ENCODE measurements at places on chromosomes 13 and 19.

DNA sequence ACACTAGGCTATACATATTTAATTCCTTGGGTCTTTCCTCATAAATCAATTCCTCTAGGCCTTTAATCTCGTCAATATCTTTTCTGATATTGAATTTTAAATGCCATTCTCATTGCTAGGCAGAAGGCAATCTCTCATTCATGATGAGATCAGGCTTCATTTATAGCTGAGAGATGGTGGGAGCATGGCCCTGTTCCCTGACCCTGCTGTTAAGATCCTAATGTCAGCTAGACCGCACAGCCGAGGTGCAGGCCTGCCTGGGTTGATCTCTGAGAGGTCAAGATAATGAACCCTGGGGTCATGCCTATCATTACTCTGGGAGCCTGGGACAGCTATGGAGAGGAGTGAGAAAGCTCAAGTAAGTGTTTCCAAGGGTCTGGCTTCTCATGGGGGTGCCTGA is 253.8 kb downstream of the DNAJC15 start:
- DNase-seq: no peak

- no peak for DNase-seq
These were observed 5.8 kb downstream of the CPAMD8 start for GRCh38 chr19:17020823-17021222.

DNA sequence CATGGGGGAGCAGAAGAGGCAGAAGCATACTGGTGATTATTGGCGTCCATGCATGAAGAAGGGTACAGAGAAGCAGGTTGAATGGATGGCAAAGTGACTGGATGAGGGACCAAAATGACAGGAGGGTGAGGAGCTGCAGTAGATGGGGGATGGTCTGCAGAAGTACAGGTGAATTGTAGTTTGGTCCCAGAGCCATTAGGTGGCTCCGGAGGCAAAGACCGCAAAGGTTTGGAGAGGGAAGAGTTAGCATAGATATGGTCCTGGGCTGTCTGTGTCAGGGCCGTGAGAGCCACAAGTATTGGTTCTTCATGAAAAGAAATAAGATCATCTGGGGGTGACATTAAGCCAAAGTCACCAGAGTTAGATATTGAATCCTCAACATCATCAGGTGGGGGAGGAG is 59.0 kb upstream of the ZNF726 start:
- DNase-seq: no peak

DNA sequence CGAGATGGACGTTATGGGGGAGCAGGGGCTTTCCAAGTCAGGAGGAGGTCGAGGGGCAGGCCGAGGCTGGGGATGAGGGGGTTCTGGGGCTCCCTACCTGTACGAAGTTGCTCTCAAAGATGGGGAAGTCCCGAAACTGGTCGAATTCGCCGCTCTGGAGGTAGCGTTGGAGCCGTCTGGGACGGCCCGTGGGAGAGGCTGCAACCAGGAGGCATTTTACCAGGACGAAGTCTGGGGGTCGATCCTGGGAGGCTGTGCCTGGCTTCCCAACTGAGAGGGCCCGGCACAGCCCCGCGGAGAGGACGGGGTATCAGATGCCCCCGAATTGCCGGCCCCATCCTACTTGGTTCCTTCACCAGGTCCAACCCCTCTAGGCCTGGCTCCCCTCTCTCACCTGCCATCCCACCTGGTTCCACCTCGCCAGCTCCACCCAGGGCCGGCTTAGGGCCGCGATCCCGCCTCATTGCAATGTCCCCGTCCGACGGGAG is 527 bp upstream of the EMC10 start:
- no peak for DNase-seq

DNA sequence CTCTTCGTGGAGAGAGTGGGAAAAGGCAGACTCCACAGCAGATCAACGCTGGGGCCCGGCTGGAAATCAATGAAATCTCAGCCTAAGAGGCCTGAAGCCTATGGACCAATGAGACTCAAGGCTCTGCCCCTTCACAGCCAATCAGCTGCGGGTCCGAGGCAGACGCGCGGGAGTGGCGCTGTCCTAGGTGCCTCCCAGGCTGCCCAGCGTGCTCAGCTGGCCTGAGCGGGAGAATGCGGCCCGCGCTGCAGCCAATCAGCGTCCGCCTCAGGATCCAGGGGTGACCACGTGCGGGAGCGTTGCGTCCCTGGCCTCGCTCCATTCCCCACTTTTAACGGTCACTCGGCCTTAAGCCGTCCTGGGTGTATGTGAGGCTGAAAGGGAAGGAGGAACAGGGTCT is at the start of gene ZBTB32:
ZBTB32 (plus strand) TSS at position 341 of the 400 bp plus-strand sequence. CDS start 10,069 bp downstream, outside the sequence.
- no peak for DNase-seq
